Metanephros (tissue), 2 donors: ENCODE measurements at places on chromosomes 11 and 22. TPM values are rescaled to one million over a fixed set of nuclear protein-coding genes. Genes with fewer than 3 reads are reported as not detected.

The LMO1 gene
- total RNA-seq: 0.99 TPM

The PDGFB gene
- 15.8 TPM for total RNA-seq

The TMEM45B gene
- 17.3 TPM for total RNA-seq

The IGF2 gene
- 562 TPM for total RNA-seq

The CDC42EP2 gene
- total RNA-seq: 15.7 TPM

The NPTXR gene
- 6.9 TPM for total RNA-seq

The C11orf16 gene
- total RNA-seq: 0.47 TPM

The PACSIN3 gene
- total RNA-seq: 52.4 TPM

The MRGPRX4 gene
- total RNA-seq: not detected
